ENCODE measurements at places on chromosomes 2 and 18. TPM values are rescaled to one million over a fixed set of nuclear protein-coding genes. Genes with fewer than 3 reads are reported as not detected.

NCKAP5 gene
- total RNA-seq, result 0.15 TPM

GRCh38 chr2:95292623-95293260, 4.4 kb upstream of the KCNIP3 start:
- DNase-seq, result no peak

ERBB4 gene
- 5.7 TPM for total RNA-seq

DNA sequence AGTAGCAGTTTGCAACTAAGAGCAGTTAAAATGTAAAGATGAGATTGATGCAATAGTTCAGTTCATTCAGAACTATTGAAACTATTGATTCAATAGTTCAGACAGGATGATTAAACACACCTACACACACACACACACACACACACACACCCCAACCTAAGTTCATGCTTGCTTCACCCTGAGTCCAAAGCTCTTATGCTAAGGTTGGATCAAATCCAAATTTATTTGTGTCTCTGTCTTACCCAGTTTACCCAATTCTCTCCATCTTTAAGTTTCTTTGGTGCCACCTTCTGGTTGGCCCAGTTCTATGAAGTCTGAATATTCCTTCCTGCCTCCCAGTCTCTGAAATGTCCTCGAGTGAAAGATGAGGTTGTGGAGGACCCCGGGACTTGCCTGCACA, 5.1 kb downstream of the SERPINB8 start:
- no peak for DNase-seq

ZNF396 gene
- 1.4 TPM for total RNA-seq

SP140L gene
- total RNA-seq, result 6.5 TPM

GAREM1 gene
- 4.9 TPM for total RNA-seq

DNA sequence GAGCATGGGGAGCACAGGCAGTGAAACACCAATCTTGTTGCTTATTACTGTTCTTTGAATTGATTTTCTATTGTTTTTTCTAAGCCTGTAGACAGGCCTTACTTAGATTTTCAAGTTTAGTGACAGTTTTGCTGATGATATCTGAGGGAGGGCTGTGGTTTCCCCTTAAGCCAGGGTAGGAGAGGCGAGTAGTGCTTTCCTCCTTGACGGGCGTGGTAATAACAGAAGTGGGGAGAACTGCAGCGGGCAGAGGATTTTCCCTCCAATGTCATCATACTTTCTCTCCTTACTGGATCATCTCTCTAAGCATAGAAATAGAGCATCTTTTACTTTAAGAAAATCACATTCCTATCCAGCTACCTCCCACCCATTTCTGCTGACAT, 314.4 kb downstream of the ALK start:
- no peak for DNase-seq

Data from H7 (cell line).